ENCODE measurements at places on chromosomes 4 and X.

- peak; percentile 81 for DNase-seq
These were observed 52.4 kb upstream of the TMEM33 start for GRCh38 chr4:41882625-41883347.

- no peak for DNase-seq
These were observed 6.9 kb downstream of the KLHL5 start for GRCh38 chr4:39068907-39069306.

- DNase-seq, result peak; percentile 74
These were observed 63.6 kb downstream of the CPZ start for GRCh38 chr4:8656185-8656517.

DNA sequence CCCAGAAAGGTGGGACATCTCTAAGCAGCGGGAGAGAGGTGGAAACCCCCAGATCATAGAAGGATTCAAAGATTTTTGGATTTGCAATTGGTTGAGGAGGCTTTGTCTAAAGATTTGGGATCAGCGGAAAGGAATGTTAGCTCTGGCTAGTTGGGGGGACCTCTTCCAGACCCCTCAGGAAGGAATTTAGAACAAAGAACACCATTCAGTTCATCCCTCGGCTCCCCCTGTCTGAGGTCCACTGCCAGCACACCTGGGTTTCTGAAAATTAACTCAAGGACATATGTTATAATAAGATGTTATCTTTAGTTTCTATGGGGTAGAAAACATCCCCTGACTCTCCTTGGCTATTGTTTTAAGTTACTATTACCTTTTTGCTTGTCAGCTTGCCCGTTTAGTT, 163.6 kb downstream of the CEP135 start:
- no peak for DNase-seq
